PC-3 (cell line): ENCODE measurements at places on chromosomes 16 and 17. TPM values are rescaled to one million over a fixed set of nuclear protein-coding genes. Genes with fewer than 3 reads are reported as not detected.
A peak's percentile ranks its signal among the peaks of the same experiment; 100 is the strongest.

Gene MED13
- total RNA-seq = 26.0 and 36.8 TPM in 2 replicates

- no peak overlapping the region for H3K4me3 ChIP-seq
- H3K27ac ChIP-seq = no peak overlapping the region
- no peaks in the 10 kb centered on the region for H3K4me1 ChIP-seq
- H3K36me3 ChIP-seq = no peaks in the 10 kb centered on the region
- peak; percentile 50 for DNase-seq
- H3K27me3 ChIP-seq = no peaks in the 10 kb centered on the region
Observed at GRCh38 chr16:29007730-29008593, 23.1 kb downstream of the LAT start.

DNA sequence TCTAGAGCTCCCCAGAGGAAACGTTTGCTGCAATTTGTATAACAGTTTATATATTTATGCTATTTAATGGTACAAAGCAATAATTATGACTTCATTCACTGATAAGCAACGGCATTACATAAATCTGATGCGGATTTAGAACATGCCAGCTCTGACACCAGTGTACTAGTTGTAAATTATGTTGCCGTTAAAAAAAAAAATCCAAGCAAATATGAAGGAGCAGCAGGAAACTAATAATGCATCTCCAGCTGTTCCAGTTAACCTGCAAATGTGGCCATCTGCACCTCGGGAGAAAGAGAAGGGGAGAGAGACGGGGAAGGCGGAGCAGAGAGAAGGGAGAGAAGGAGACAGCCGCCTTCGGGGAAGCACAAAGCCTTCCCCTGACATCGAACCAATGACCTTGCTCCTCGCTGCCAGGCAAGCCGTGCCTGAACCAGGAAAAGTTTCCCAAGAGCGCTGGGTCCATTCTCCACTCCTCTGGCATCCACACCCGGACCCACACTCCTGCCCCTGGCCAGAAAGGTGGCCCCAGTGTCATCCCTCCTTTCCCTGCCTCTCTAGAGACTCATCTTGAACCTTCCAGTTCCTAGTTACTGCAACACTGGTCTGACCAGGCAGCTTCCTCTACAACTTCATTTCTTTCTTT lies 174.8 kb downstream of the C16orf78 start:
- H3K27me3 ChIP-seq = peaks cover 22% of the 10 kb centered on the region
- no peak overlapping the region for H3K4me3 ChIP-seq
- H3K27ac ChIP-seq = no peak overlapping the region
- no peaks in the 10 kb centered on the region for H3K36me3 ChIP-seq

DNA sequence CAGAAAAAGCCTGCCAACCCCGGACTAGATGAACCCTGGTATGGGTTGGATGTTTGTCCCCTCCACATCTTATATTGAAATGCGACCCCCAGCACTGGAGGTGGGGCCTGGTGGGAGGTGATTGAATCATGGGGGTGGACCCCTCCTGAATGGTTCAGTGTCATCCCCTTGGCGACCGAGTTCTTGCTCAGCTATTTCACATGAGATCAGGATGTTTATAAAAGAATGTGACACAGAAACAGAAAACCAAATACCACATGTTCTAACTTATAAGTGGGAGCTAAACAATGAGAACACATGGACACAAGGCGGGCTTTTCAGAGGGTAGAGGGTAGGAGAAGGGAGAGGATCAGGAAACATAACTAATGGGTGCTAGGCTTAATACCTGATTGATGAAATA lies 576.0 kb upstream of the HSBP1 start:
- H3K4me1 ChIP-seq = no peaks in the 10 kb centered on the region
- H3K27ac ChIP-seq = no peak overlapping the region
- no peaks in the 10 kb centered on the region for H3K27me3 ChIP-seq
- DNase-seq = no peak

DNA sequence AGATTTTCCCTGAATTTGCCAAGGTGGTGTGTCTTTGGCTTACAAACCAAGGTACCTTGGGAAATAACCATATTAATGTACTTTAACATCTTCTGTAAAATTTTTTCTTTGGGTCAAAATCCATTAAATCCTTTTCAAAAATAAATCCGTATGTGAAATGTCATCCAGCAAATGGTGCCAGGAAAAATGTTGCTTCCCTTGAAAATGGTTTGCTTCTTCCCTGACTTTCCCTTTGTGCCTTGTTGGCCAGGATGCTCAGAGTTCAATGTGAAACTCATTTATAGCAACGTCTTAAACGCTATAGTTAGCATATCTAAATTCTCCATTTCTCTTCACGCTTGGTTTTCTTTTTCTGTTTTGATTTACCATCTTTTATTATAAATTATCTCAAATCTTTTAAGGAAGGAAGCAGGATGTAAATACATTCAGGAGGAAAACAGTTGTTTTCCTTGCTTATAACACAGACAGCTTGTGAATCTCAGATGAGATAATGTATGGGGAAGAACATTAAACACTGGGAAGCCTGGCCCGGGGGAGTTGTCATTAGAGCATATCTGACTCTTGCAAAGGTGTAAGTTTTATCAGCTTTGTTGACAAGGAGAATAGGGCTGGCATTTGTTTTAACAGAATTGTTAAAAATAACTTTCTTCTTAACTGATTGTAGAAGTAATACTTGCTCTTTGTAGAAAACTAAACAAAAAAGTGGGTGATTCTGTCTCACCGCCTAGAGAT lies 42.1 kb downstream of the GPRC5B start:
- peaks cover 16% of the 10 kb centered on the region for H3K4me1 ChIP-seq
- H3K36me3 ChIP-seq = no peaks in the 10 kb centered on the region
- H3K4me3 ChIP-seq = no peak overlapping the region
- no peak overlapping the region for H3K27ac ChIP-seq
- H3K27me3 ChIP-seq = no peaks in the 10 kb centered on the region

Gene KRT20
- total RNA-seq = 0.18 TPM in 1 of 2 replicates, not detected in the other

DNA sequence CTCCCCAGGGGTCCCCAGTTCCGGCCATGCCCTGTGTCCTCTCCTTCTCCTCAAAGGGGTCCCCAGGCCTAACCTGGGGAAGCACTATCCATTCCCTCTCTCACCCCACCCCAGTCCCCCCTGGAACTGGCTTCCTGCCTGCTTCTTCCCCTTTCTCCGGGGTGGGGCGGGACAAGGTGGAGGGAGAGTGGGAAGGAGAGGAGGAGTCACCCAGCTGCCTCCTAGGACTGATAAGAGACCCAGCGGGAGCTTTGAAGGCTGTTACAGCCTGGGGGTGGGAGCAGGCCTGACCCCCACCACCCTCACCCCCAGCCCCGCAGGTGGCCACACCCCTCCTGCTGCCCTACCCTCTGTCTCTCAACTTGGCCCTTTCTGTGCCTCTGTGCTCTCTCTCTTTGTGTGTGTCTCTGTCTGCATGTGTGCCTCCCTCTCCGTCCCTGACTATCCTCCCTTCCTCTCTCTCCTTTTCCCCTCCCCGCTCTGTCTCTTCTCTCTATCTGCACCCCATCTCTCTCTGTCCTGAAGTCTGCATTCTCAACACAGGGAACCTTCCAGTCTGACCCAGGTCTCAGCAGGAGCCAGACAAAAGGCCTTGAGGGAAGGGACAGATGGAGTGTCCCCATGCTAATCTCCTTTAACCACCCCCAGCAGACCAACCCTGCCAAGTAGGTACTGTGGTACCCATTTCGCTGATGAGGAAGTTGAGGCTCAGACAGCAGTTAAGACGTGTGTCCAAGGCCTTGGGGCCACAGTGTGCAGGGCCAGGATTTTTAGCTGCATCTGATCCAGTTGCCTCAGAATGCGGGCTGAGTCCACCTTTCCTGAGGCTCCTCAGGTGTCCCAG lies 66.1 kb downstream of the RAB11FIP4 start:
- no peaks in the 10 kb centered on the region for H3K4me1 ChIP-seq
- no peak overlapping the region for H3K4me3 ChIP-seq
- H3K36me3 ChIP-seq = no peaks in the 10 kb centered on the region
- no peak for DNase-seq

GRCh38 chr16:15650698-15651171 lies 690 bp downstream of the NDE1 start:
- peaks cover 6% of the 10 kb centered on the region; the same call in 1 of the 2 replicates for H3K4me1 ChIP-seq
- peak overlapping the region; percentile 97 for H3K4me3 ChIP-seq
- no peaks in the 10 kb centered on the region for H3K27me3 ChIP-seq
- DNase-seq = peak; percentile 21
- H3K27ac ChIP-seq = 0 out of 2 replicates have a peak overlapping the region, but pooled peaks have one; percentile 18

Gene CRYBA1
- total RNA-seq = not detected in 2 replicates

- no peak overlapping the region for H3K27ac ChIP-seq
- H3K27me3 ChIP-seq = peaks cover 42% of the 10 kb centered on the region
- H3K36me3 ChIP-seq = no peaks in the 10 kb centered on the region
- H3K4me3 ChIP-seq = no peak overlapping the region
Observed at GRCh38 chr17:14427900-14428647, 127.2 kb downstream of the HS3ST3B1 start.

- H3K27ac ChIP-seq = no peak overlapping the region
- no peak overlapping the region for H3K4me3 ChIP-seq
- no peaks in the 10 kb centered on the region for H3K27me3 ChIP-seq
- H3K36me3 ChIP-seq = no peaks in the 10 kb centered on the region
Observed at GRCh38 chr16:78489631-78490030, 390.2 kb downstream of the WWOX start.

Gene EVI2A
- total RNA-seq = 0.92 TPM in 1 of 2 replicates, not detected in the other

DNA sequence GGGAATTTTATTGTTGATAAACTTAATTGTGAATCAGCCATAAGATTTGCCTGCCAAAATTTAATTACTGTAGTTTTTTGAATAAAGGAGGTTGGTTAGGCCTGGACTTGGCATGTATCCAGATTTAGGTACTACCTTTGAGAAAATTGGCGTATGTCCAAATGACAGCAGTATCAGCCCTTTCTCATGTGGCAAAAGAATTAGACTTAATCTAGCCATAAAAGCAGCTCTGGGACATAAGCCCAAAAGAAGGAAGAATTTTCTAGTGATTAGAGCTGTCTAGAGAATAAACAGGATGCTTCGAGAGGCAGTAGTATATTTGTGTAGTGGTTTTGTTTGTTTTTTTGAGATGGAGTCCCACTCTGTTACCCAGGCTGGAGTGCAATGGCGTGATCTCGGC lies 27.7 kb downstream of the PPM1E start:
- H3K4me3 ChIP-seq = no peak overlapping the region
- H3K36me3 ChIP-seq = no peaks in the 10 kb centered on the region
- H3K27ac ChIP-seq = no peak overlapping the region
- peaks cover 14% of the 10 kb centered on the region for H3K27me3 ChIP-seq
- peaks cover 4% of the 10 kb centered on the region for H3K4me1 ChIP-seq
- DNase-seq = peak; percentile 12

Gene RND2
- total RNA-seq = 0.12 and 0.29 TPM in 2 replicates

- H3K36me3 ChIP-seq = peaks cover 42% of the 10 kb centered on the region
- no peaks in the 10 kb centered on the region for H3K27me3 ChIP-seq
- peak; percentile 27 for DNase-seq
- peak overlapping the region; percentile 98 for H3K4me3 ChIP-seq
- H3K4me1 ChIP-seq = peaks cover 42% of the 10 kb centered on the region
- H3K27ac ChIP-seq = peak overlapping the region; percentile 83
Observed at GRCh38 chr16:69108064-69108904, 2.8 kb downstream of the HAS3 start.

DNA sequence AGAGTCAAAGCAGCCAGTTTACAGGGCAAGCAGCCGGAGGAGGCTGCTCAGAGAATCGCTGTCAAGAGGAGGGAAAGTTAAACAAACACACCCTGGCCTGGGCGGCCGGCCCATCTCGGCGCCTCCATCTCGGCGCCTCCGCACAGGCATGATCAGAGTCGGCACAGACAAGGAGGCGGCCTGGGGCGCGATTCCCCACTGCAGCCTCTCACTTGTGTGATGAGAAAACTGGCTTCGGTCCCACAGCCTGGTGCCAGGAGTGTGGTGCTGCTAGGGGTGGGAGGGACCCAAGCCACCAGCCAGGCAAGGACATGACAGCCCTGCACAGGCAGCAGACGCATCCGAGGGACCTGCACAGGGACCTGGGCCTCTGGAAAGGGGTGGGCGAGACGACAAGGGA lies 17.7 kb downstream of the SLC38A10 start:
- H3K36me3 ChIP-seq = peaks cover 16% of the 10 kb centered on the region
- H3K4me1 ChIP-seq = no peaks in the 10 kb centered on the region
- no peaks in the 10 kb centered on the region for H3K27me3 ChIP-seq
- H3K4me3 ChIP-seq = no peak overlapping the region
- no peak overlapping the region for H3K27ac ChIP-seq

DNA sequence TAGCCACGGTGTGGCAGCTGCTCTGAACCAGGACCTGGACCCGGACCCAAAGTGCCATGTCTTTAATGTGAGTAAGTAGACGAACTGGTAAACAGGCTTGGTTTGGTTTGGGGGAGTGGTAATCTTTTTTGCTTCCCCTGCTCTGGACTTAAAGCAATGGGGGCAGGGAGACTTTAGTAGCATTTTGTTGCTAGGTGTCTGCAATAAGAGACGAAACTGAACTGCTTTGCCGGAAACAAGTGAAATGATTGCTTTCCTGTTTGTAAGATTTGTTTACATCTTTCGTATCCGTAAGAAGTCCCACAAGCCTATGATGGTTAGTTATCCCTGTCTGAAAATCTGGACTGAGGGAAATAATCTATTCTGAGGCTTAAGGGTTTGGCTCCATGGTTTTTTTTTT lies 21.5 kb downstream of the PRCD start:
- H3K27me3 ChIP-seq = no peaks in the 10 kb centered on the region
- H3K4me1 ChIP-seq = peaks cover 65% of the 10 kb centered on the region
- H3K4me3 ChIP-seq = peak overlapping the region; percentile 91
- peak; percentile 13 for DNase-seq

GRCh38 chr17:37413875-37414519 lies 7.3 kb downstream of the TADA2A start:
- no peaks in the 10 kb centered on the region; the same call in 1 of the 2 replicates for H3K4me1 ChIP-seq
- H3K36me3 ChIP-seq = no peaks in the 10 kb centered on the region
- H3K27ac ChIP-seq = no peak overlapping the region
- H3K4me3 ChIP-seq = no peak overlapping the region

DNA sequence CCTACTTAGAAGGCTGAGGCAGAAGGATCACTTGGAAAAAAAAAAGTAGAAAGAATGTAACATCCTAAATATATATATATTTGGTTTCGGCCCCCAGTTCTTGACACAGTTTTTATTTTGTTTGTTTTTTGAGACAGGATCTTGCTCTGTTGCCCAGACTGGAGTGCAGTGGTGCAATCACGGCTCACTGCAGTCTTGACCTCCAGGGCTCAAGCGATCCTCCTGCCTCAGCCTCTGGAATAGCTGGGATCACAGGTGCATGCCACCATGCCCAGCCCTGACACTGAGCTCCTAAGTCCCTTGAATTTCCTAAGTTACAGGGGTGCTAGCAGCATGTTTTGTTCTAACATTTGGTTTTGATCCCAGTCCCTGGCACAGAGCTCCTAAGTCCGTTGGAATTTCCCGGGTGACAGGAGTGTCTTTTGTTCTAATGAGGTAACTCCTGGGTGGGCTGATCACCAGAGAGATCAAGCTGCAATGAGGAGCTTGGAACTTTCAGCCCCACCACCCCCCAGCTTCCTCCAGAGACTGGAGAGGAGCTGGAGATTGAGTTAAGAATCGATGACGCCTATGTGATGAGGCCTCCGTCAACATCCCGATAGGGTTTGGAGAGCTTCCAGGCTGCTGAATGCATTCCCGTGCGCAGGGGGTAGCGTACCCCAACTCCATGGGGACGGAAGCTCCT lies 20.0 kb downstream of the MXRA7 start:
- no peaks in the 10 kb centered on the region for H3K27me3 ChIP-seq
- H3K36me3 ChIP-seq = no peaks in the 10 kb centered on the region
- DNase-seq = no peak
- no peak overlapping the region for H3K27ac ChIP-seq

- no peak for DNase-seq
- 0 out of 2 replicates have a peak overlapping the region, but pooled peaks have one; percentile 8 for H3K27ac ChIP-seq
- H3K36me3 ChIP-seq = no peaks in the 10 kb centered on the region
- peak overlapping the region; percentile 74 for H3K4me3 ChIP-seq
- H3K27me3 ChIP-seq = no peaks in the 10 kb centered on the region
- H3K4me1 ChIP-seq = peaks cover 10% of the 10 kb centered on the region
Observed at GRCh38 chr16:30813821-30814189, 26.8 kb upstream of the ZNF629 start.
